ENCODE measurements at places on chromosomes 12 and 14.

DNA sequence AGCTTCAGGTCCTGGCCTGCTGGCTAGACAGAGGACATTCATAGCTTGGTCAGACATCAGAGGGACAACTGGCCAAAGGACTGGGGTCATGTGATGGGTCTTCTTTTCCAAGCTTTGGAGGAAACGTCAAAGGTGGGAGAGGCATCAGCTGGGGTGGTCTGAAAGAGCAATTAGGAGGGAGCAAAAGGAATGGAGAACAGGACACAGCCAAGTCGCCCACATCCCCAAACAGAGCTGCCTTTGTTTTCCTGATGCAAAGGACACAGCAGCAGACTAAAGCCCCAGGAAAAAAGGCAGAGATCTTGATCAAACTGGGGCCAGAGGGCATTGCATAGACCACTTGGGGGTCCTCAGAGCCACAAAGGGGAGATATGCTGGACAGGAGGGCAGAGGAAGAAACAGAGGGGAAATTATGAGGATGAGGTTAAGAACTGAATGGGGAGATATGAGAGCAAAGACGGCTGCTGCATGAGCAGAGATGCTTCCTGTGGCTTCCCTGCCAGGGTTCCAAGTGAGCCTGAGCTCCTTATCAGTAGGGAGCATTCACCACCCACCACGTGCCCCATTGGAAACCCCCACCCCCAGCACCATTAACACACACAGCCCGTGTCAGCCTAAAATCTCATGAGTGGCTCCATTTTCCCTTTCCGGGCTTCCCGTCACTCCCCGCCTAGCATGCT, 62.4 kb downstream of the ANO2 start:
- no peak for DNase-seq

DNA sequence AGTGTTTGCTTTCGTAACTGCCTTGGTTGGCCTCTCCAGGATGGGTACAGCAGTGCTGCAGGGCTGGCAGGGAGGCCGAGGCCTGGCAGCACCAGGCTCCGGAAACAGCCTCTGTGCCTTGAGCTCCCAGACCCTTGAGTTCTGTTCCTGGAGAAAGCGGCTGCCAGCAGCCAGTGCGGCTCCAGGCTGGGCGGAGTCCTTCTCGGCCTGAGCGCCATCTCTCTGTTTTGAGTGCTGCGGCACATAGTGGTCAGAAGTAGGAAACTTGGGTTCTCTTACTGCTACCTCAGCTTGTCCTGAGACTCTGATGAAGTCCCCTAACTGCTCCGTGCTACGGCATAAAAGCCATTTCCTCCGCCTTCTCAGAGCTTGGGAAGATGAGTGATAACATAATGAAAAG, 65.9 kb downstream of the KCNA1 start:
- no peak for DNase-seq

DNA sequence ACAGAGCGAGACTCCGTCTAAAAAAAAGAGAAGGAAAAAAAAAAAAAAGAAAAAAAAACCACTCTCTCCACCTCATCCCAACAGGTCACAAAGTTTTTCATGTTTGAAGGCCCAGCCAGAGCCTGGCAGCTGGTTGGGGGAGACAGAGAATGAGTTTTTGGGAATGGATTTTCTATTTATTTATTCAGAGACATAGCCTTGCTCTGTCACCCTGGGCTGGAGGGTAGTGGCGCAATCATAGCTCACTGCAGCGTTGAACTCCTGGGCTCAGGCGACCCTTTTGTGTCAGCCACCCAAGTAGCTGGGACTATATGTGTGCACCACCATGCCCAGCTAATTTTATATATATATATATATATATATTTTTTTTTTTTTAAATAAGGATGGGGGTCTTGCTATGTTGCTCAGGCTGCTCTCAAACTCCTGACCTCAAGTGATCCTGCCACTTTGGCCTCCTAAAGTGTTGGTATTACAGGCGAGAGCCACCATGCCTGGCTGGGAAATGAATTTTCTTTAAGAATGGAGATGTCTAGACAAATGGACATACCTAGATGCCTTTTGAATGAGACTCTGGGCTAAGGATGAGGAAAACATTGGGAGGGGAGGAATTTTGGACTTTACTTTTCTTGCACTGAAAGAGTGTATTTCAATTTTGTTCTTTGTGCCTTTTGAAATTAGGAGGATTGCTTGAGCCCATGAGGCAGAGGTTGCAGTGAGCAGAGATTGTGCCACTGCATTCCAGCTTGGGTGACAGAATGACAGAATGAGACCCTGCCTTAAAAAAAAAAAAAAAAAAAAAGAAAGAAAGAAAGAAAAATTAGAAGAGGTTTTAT, 16.9 kb upstream of the PPP1R1A start:
- no peak for DNase-seq

GRCh38 chr14:91996948-91997371, 42.9 kb downstream of the TRIP11 start:
- peak; percentile 86 for DNase-seq

DNA sequence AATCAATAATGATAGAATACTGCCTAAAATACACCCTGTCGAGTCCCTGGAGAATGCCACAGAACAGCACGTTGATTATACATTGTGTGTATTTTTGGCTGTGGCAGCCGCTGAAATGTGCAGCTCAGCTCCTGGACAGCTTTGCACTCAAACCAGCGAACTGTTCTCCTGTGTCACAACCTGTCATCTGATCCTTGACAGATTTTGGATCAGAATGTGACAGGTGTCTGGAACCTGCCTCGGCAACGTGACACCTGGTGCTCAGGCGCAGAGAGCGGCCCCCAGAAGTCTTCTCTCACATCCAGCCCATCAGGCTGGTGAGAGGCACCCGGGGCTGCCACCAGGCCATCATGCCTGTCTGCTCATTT, 19.3 kb downstream of the MVK start:
- DNase-seq, result no peak

GRCh38 chr14:98940693-98941437, 331.1 kb downstream of the BCL11B start:
- DNase-seq, result no peak

DNA sequence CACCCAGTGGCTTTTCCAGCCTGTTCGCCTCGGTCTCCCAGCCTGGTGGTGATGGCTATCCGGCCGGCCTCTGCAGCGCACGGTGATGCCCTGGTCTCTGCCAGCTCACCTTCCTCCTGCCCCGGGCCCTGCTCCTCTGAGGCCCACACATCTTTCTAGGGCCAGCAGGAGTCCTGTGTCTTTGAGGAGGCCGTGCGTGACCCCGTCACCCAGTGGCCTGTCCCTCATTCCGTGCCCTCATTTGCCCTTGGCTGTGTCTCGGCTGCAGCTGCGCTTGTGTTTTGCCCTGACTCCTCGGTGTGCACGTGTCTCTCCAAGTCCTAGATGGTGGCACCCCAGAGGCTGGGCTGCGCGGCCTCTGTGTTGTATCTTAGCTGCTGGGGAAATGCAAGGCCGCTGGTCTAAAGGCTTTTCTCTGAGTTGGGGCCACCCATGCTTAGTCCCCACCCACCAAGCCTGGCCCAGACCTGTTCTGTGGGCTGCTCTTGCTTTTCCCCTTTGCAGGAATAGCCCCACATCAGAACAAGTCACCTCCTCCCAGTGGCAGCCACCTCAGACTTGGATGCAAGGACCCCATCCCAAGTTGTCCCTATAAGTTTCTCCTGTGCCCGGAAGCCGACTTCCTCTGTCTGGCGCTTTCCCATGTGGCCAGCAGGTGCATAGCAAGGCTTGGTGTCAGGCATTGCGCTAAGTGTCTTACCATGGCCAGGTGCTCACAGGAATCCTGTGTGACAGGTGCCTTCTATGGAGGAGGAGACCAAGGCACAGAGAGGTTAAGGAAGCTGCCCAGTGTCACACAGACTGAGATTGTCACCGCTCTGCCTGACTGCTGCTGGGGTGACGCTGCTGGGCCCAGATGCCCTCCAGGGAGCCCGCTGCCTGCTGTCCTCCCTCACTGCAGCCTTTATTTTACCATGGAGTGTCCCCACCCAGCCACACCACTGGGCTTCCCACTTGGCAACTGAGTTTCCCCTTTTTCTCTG, 64.5 kb downstream of the TSPAN9 start:
- DNase-seq, result no peak

DNA sequence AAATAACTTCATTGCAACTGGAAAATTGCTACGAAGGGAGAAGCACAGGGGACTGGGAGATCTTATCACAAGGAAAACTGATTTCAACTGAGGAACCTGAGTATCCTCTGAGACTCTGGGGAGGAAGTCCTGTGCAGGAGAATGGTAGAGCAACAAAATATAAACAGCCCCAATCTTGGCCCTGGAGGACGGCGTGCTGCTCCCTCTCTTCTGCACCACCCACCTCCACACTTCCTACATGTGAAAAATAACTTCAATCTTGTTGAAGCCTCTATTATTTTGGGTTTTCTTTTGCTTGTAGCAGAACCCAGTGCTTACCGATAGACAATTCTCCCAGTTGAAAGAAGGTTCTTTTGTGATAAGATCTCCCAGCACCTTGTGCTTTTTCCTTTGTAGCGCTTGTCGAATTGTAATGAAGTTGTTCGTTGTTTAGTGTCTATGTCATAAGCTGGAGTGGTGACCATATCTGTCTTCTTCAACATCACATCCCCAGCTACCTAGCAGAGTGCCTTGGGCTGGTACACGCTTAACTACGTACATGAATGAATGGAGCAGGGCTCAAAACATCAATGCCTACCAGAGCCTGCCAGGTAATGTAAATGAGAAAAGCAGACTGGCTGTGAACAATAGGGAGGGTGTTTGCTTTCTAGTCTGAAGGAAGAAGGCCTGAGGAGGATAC, 2.8 kb upstream of the CD4 start:
- DNase-seq, result no peak

DNA sequence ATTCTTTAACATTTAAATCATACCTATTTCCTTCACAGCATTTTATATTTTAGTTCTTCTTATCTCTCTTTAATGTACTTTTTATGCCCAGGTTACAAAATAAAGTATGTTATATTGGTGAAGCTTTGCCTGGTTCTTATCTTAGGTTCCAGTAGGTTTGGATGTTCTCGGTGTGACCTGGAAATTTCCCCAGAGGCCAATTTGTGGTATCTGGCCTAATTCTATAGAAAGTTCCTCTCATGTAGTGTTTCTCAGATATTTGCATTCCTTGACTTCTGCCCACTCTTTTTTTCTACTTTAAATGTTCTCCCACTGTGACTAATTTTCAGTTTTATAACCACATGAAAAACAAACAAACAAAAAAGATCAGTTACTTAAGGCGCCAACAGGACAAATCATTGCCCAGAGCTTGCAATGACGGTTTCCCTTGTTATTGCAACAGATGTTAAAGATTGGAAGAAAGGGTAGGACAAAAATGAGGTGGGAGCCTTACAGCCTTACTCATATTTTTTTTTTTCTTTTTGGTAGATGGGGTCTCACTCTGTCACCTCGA, 41.2 kb upstream of the PPM1H start:
- peak; percentile 45 for DNase-seq

DNA sequence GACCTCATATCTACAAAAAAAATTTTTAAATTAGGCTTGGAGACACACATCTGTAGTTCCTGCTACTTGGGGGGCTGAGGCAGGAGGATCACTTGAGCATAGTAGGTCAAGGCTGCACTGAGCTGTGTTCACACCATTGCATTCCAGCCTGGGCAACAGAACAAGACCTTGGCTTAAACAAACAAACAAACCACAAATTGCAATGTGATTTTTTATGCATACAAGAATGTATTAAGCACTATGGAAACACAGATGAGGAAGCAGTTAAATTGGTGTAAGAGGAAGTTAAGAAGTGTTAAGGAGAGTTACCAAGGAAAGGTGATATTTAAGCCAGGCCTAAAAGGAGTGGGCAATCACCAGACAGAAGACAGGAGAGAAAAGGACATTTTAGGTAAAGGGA, 83.6 kb upstream of the HECTD1 start:
- peak; percentile 60 for DNase-seq

DNA sequence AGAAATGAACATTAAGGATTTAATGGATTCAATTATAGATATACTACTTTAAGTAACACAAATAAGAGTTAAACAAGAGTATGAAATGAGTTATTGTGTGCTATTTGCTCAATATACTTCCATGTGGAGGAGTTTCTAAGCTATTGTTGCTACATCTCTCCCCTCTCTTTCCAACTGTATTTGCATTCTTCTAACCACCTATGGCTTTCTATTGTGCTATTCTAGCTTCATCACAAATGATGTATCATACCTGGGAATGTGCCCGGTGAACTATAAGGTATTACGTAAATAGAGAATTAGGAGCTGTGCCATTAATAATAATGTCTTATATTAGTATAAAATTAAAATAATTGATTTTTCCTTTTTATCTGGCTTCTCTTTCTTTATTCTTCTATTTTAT, 87.1 kb upstream of the PLEKHG7 start:
- no peak for DNase-seq

DNA sequence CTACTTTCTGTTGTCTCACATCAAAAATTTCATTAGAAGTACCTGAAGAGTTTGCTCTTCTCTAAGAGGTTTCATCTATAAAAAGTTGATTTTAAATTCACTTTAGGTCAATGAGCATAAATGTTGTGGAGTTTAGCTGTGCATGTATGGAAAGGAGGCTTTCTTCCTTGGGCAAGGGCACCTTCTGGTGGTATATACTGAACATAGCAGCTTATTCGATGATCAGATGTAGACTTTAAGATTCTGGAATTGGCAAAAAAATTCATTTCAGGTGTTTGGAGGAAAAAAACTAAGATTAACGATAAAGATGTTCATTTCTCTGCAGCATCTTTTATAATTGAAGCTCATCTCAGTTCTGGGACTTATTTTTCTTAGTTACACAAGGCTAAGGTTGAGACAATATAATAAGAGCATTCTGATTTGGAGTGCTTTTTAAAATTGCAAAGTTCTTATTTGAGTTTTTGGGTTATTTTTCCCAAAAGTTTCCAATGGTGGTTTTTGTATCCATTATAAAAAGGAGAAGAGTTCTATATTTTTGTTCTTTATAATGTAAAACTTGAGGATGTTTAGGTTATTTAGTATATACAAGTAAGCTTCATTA, 46.8 kb downstream of the TMEM117 start:
- peak; percentile 68 for DNase-seq

DNA sequence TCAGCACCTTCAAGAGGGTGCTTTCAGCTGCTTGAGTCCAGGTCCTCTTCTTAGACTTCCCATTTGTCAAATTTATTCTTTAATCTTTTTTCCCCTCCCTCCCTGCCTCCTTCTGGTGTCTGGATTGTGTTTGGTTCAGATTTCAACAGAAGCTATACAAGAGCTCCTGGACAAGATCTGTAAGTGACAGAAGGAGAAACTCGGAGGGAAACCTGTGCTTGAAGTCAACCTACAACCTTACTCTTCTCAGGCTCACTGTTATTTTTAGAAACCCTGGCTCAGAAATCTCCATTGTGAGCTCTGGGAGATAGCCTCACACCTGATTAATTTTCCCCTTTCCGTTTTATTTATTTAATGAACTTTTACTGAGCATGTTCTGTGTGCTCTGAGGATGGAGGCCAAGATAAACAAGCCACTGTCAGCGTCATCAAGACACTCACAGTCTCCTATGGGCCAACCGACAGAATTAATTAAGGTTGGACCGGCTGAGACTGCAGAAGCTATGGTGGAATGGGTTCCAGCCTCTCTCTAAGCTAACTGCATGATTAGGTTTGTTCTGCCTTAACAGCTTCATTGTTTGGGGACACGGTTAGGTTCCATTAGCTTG, 13.5 kb downstream of the PDE1B start:
- no peak for DNase-seq

Data from EH (cell line).